ENCODE measurements at places on chromosomes 4 and X.
A peak's percentile ranks its signal among the peaks of the same experiment; 100 is the strongest.

DNA sequence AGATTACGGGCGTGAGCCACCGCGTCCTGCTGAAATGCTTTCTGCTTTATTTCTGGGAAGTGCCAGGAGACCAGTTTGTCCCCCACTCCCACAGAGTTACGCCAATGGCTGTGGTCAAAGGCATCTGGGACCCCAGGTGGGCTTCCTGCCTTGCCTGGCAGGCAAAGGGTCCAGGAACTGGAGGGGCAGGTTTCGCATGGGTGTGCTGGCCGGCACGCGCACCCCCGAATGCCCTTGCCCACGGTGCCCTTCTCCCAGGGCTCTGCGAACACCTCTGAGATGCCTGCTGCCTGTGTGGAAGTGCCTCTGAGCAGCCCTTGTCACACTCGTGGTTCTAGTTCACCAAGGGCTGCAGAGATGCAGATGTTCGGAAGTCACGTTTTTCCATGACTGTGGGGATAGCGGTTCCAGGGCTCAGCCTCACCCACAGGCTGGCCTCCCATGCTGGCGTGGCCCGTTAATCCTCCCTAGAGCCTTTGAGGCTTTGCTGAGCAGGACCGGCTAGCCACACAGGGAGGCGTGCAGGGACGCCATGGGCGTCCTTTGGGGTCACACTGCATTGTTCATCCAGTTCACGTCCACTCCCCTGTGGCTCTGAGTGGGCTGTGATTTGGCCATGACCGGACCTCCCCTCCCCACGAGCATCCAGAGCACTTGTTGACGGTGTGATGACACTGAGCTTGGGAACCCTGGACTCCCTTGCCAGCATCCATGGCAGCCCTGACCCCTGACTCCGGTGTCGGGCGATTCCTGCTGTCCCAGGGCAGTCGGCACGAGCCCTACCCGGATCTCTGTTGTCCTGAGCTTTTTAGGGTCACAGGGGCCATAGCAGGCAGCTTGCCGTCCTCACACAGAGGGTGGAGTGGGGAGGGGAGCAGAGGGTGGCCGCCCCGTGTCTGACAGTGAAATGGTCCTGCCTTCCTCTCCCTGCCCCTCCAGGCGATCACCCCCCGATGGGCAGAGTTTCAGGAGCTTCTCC is 12.7 kb upstream of the ADD1 start:
- no peak overlapping the region for H3K4me3 ChIP-seq
- DNase-seq: peak; percentile 87

DNA sequence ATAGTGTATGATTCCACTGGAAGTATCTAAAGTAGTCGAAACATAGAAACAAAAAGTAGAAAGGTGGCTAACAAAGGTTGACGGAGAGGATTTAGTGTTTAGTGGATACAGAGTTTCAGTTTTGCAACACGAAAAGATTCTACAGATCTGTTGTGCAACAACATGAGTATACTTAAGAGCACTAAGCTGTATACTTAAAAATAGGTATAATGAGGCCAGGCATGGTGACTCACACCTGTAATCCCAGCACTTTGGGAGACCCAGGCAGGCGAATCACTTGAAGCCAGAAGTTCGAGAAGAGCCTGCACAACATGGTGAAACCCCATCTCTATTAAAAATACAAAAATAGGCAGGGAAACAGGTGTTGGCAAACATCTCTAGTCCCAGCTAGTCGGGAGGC is 7.9 kb upstream of the ATRX start:
- no peaks in the 10 kb centered on the region for H3K27me3 ChIP-seq
- H3K4me3 ChIP-seq: no peak overlapping the region
- no peak overlapping the region for H3K27ac ChIP-seq
- H3K4me1 ChIP-seq: no peaks in the 10 kb centered on the region
- H3K36me3 ChIP-seq: peaks cover 2% of the 10 kb centered on the region
- DNase-seq: no peak

GRCh38 chrX:44244008-44244407 is 99.5 kb downstream of the EFHC2 start:
- no peak for DNase-seq
- H3K36me3 ChIP-seq: no peaks in the 10 kb centered on the region
- H3K4me3 ChIP-seq: no peak overlapping the region
- H3K27ac ChIP-seq: no peak overlapping the region
- H3K27me3 ChIP-seq: no peaks in the 10 kb centered on the region

DNA sequence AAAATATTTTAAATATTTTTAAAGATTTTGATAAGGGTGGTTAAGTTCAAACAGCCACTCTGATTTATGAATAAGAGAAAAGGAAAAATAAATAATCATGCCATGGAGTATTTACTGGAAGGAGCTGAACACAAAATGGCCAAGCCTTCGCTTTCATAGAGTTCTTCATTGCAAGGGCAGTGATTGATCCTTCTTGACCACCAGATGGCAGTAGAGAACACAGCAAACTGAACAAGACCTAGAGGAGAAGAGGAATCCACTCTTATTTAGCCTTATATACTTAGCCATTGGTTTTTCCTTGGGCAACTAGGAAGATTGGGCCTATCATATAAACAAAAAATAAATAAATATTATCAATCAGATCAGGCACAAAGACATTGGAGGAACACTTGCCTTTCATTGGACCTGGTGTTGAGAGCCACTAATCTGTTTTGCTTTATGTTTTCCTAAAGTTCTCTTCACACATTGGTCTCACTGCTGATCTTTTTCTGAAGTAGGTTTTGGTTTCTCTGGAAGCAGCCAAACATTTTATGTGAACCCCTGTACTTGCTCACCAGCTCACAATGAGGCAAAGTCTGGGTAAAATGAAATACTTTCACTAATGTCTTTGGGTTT is 58.1 kb upstream of the PARM1 start:
- no peak for DNase-seq
- H3K4me3 ChIP-seq: no peak overlapping the region
- peaks cover 11% of the 10 kb centered on the region for H3K4me1 ChIP-seq
- H3K27ac ChIP-seq: no peak overlapping the region

DNA sequence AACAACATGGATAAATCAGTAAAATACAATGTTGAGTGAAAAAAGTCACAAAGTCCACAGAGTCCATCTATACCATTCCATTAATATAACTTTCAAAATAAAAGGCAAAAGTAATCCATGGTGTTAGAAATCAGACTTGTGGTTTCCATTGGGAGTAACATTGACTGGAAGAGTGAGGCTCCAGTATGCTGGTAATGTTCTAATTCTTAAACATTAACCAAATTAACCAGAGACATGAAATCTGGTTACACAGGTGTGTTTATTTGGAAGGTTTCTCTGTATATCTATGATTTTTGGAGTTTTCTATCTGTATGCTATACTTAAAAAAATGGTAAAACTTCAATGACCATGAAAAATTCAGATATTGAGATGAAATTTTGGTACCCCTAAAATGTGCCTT is 42.6 kb downstream of the SULT1B1 start:
- H3K4me3 ChIP-seq: no peak overlapping the region
- H3K27me3 ChIP-seq: peaks cover 2% of the 10 kb centered on the region
- no peaks in the 10 kb centered on the region for H3K36me3 ChIP-seq
- no peak for DNase-seq

- H3K36me3 ChIP-seq: no peaks in the 10 kb centered on the region
- H3K27me3 ChIP-seq: no peaks in the 10 kb centered on the region
- H3K4me1 ChIP-seq: peaks cover 31% of the 10 kb centered on the region
- no peak for DNase-seq
Measured at GRCh38 chr4:53780736-53781400, 189.6 kb upstream of the LNX1 start.

GRCh38 chr4:184647266-184648053 is 1.8 kb downstream of the CASP3 start:
- no peaks in the 10 kb centered on the region for H3K27me3 ChIP-seq
- H3K27ac ChIP-seq: peak overlapping the region; percentile 91
- peaks cover 66% of the 10 kb centered on the region for H3K4me1 ChIP-seq
- H3K4me3 ChIP-seq: peak overlapping the region; percentile 80
- H3K36me3 ChIP-seq: no peaks in the 10 kb centered on the region

GRCh38 chrX:3711331-3711917 is 2.0 kb downstream of the PRKX start:
- peaks cover 2% of the 10 kb centered on the region for H3K36me3 ChIP-seq
- H3K27ac ChIP-seq: peak overlapping the region; percentile 68
- DNase-seq: peak; percentile 59
- no peaks in the 10 kb centered on the region for H3K27me3 ChIP-seq

DNA sequence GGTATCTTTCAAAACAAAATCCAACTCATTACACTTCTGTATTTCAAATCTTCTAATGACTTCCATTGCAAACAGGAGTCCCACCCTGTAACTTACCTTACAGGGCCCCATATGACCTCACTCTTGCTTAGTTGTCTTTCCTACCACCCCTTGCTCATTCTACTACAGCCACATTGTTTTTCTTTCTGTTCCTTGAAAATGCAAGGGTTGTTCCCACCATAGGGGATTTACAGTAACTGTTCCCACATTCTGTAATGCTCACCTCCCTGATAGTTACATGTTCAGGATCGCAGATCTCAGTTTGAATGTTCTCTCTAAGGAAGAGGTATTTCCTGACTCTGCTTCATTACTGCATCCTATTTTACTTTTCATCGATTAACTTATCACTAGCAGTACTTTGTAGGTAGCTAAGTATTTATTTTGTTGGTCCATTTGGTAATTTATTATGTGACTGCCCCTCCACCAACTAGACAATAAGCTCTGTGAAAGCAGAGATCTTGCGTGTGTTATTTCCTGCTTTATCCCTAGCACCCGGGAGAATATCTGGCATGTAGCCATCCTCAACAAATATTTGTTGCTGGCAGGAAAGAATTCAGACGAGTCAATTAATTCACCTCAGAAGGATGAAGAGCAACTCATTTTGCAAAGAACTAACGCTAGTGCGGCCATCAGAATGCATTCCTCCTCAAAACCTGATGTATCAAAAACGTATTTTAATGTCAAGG is 21.4 kb downstream of the MAOB start:
- no peaks in the 10 kb centered on the region for H3K36me3 ChIP-seq
- no peak for DNase-seq
- no peak overlapping the region for H3K27ac ChIP-seq
- H3K27me3 ChIP-seq: no peaks in the 10 kb centered on the region
- H3K4me1 ChIP-seq: no peaks in the 10 kb centered on the region

GRCh38 chrX:56429581-56429980 is 133.8 kb upstream of the UBQLN2 start:
- no peak for DNase-seq
- H3K27ac ChIP-seq: no peak overlapping the region
- H3K4me1 ChIP-seq: no peaks in the 10 kb centered on the region
- no peaks in the 10 kb centered on the region for H3K36me3 ChIP-seq
- H3K4me3 ChIP-seq: no peak overlapping the region

- no peak overlapping the region for H3K27ac ChIP-seq
- no peaks in the 10 kb centered on the region for H3K36me3 ChIP-seq
- peaks cover 25% of the 10 kb centered on the region for H3K4me1 ChIP-seq
- H3K4me3 ChIP-seq: no peak overlapping the region
- no peaks in the 10 kb centered on the region for H3K27me3 ChIP-seq
Measured at GRCh38 chr4:118953276-118953675, 64.6 kb downstream of the SYNPO2 start.

GRCh38 chr4:137674066-137674465 is 141.8 kb upstream of the PCDH18 start:
- no peak overlapping the region for H3K4me3 ChIP-seq
- no peaks in the 10 kb centered on the region for H3K27me3 ChIP-seq
- no peak overlapping the region for H3K27ac ChIP-seq
- H3K36me3 ChIP-seq: no peaks in the 10 kb centered on the region
- H3K4me1 ChIP-seq: peaks cover 30% of the 10 kb centered on the region
- DNase-seq: no peak

- no peak overlapping the region for H3K4me3 ChIP-seq
- H3K27ac ChIP-seq: no peak overlapping the region
- H3K36me3 ChIP-seq: peaks cover 15% of the 10 kb centered on the region
- DNase-seq: no peak
- no peaks in the 10 kb centered on the region for H3K27me3 ChIP-seq
Measured at GRCh38 chr4:55574252-55574651, 17.8 kb downstream of the PDCL2 start.

GRCh38 chr4:80903020-80903419 is 127.5 kb upstream of the BMP3 start:
- H3K4me3 ChIP-seq: no peak overlapping the region
- peaks cover 5% of the 10 kb centered on the region for H3K27me3 ChIP-seq
- H3K4me1 ChIP-seq: no peaks in the 10 kb centered on the region
- H3K27ac ChIP-seq: no peak overlapping the region
- no peaks in the 10 kb centered on the region for H3K36me3 ChIP-seq
- DNase-seq: no peak

DNA sequence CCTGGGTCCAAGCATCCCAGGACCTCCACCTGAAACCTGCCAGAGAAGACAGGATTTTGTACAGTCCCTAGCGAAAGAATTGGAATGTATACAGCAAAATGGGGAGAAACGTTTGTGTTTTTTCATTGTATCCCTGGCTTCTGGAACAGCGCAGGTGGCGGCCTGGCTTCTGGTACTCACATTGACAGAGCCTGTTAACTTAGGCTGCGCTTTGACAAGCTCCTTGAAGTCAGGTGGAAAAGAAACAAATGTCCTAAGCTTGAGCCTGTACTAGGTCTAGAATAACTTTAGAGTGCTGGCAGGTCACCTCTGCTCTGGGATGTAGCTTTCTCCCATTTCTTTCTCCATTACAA is 343.7 kb upstream of the KLF3 start:
- H3K36me3 ChIP-seq: no peaks in the 10 kb centered on the region
- H3K4me1 ChIP-seq: peaks cover 30% of the 10 kb centered on the region
- no peaks in the 10 kb centered on the region for H3K27me3 ChIP-seq
- H3K27ac ChIP-seq: peak overlapping the region; percentile 88

GRCh38 chr4:42473071-42473684 is 75.9 kb downstream of the SHISA3 start:
- H3K4me3 ChIP-seq: no peak overlapping the region
- H3K27ac ChIP-seq: no peak overlapping the region
- peaks cover 7% of the 10 kb centered on the region for H3K27me3 ChIP-seq
- no peaks in the 10 kb centered on the region for H3K36me3 ChIP-seq
- DNase-seq: no peak
- no peaks in the 10 kb centered on the region for H3K4me1 ChIP-seq

DNA sequence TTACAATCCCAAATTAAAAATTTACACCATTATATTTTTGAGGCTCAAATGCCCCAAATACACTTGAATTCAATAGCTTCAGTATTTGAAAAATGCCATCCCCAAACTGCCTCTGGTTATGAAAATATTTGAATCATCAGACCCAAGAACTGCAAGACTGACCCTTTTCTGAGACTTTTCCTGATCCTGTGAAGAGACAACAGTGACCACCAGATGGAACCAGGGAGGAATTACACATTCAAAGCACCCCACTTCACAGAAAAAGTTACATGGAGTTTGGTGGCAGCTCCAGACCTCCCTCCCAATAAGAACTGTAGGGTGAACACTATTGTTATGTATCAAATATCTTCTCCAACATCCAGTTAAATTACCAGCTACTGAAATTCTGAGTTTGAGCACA is 44.0 kb upstream of the SCD5 start:
- peak overlapping the region; percentile 53 for H3K27ac ChIP-seq
- peaks cover 51% of the 10 kb centered on the region for H3K36me3 ChIP-seq

GRCh38 chr4:55466001-55466400 is 70.2 kb downstream of the TMEM165 start:
- peaks cover 9% of the 10 kb centered on the region for H3K36me3 ChIP-seq
- H3K27me3 ChIP-seq: no peaks in the 10 kb centered on the region
- H3K4me1 ChIP-seq: no peaks in the 10 kb centered on the region
- no peak overlapping the region for H3K4me3 ChIP-seq

GRCh38 chr4:33446953-33447352 is 2726.8 kb downstream of the PCDH7 start:
- no peak overlapping the region for H3K4me3 ChIP-seq
- H3K4me1 ChIP-seq: no peaks in the 10 kb centered on the region
- no peak for DNase-seq
- no peaks in the 10 kb centered on the region for H3K36me3 ChIP-seq
- no peak overlapping the region for H3K27ac ChIP-seq

- no peaks in the 10 kb centered on the region for H3K27me3 ChIP-seq
- no peak for DNase-seq
- H3K36me3 ChIP-seq: no peaks in the 10 kb centered on the region
- H3K4me1 ChIP-seq: peaks cover 1% of the 10 kb centered on the region
- H3K27ac ChIP-seq: no peak overlapping the region
Measured at GRCh38 chrX:14295426-14295825, 233.9 kb upstream of the GLRA2 start.
